Renal cortical epithelial cell (primary cell): ENCODE measurements at places on chromosomes 13 and 19. TPM values are rescaled to one million over a fixed set of nuclear protein-coding genes. Genes with fewer than 3 reads are reported as not detected.

DNA sequence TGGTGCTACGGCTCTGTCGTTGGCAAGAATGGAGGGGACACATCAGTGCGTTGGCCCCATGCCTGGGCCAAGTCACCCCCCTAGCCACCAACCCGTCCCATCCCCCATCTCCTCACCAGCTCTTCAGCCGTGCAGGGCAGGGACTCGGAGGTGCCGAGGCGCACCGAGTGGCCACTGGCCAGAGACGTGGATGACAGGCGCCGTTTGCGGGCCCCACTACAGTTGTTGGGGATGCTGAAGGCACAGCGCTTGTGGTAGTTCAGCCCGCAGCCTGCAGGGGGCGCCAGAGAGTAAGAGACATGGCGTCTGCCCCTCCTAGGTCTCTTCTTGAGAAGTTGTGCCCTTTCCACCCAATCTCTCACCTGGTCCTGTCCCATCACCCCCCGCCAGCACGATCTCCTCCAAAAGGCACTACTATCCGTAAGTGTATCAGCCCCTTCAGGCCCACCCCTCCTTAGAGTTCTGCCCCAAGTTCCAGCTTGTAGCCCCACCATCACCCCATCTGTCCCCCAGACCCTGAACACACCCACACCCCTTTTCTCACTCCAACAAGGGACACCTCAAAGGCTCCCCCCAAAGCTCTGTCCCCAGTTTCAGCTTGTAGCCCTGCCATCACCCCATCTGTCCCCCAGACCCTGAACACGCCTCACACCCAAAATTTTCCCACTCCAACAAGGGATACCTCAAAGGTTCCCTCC lies 12.4 kb downstream of the PRKD2 start:
- no peak for DNase-seq

- no peak for DNase-seq
Observed at GRCh38 chr19:5595129-5595528, 27.4 kb upstream of the TINCR start.

- DNase-seq: no peak
Observed at GRCh38 chr19:57947088-57947418, 453 bp downstream of the ZNF256 start.

DMKN gene
- 52.7 and 144 TPM in 2 replicates for total RNA-seq

DNA sequence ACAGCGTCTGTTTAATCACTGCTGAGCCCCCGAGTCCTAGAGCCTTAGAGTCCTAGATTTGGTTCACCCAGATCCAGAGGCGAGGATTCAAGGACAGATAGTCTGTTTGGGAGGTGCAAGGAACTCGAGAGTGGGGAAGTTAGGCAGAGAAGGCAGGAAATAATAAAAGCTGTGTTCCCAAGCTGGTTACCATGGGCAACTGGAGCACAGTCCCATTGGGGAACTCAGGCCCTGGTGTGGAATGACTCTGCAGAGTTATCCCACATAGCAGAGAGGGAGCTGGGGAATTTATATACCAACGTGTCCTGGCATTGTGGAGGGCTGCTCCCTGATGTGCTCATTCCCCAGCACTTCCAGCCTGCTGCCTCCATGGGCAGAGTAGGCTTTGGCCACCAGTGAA lies 9.7 kb downstream of the IGSF23 start:
- DNase-seq: peak; percentile 60

C19orf81 gene
- total RNA-seq: 0.40 TPM in 1 of 2 replicates, not detected in the other

DNA sequence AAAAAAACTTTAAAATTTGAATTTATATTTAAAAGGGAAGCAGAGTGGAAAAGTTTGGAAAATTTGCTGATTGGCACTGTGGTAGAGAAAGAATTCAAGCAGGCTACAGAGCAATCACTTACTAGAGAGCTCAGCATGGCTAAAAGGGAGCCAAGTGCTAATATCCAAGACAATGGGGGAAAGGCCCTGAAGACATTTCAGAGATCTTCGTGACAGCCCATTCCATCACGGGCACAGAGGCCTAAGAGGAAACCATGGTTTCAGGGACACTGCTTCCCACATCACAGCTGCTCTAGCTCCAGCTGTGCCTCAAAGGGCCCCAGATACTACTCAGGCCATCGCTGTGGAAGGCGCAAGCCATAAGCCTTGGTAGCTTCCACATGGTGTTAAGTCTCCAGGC lies 73.7 kb downstream of the SGCG start:
- no peak for DNase-seq

PTH2 gene
- not detected in 2 replicates for total RNA-seq

TEX26 gene
- not detected in 2 replicates for total RNA-seq

- DNase-seq: no peak
Observed at GRCh38 chr13:65999411-65999810, 1230.7 kb downstream of the PCDH9 start.

DNA sequence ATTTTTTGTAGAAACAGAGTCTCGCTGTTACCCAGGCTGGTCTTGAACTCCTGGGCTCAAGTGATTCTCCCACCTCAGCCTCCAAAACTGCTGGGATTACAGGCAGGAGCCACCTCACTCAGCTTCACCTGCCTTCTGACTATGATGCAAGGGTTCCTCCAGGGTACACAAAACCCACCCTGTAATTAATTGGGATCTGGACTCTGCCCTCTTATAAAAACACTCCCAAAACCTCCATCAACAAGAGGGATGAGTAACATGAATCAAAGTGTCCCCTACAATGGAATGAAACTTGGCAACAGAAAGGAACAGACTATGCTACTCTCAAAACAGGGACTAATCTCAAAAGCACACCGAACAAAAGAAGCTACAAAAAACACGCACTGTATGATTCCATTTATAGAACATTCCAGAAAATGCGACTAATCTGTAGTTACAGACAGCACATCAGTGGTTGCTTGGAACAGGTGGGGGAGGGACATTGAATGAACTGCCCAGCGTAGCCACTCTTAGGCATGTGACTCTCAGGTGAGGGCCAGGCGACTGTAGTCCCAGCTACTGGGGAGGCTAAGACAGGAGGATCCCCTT lies 3.2 kb upstream of the PRR36 start:
- DNase-seq: no peak
